ENCODE measurements at places on chromosomes 3 and 15. TPM values are rescaled to one million over a fixed set of nuclear protein-coding genes. Genes with fewer than 3 reads are reported as not detected.

GRCh38 chr3:100761951-100762350, 52.7 kb downstream of the TFG start:
- DNase-seq, result no peak

DNA sequence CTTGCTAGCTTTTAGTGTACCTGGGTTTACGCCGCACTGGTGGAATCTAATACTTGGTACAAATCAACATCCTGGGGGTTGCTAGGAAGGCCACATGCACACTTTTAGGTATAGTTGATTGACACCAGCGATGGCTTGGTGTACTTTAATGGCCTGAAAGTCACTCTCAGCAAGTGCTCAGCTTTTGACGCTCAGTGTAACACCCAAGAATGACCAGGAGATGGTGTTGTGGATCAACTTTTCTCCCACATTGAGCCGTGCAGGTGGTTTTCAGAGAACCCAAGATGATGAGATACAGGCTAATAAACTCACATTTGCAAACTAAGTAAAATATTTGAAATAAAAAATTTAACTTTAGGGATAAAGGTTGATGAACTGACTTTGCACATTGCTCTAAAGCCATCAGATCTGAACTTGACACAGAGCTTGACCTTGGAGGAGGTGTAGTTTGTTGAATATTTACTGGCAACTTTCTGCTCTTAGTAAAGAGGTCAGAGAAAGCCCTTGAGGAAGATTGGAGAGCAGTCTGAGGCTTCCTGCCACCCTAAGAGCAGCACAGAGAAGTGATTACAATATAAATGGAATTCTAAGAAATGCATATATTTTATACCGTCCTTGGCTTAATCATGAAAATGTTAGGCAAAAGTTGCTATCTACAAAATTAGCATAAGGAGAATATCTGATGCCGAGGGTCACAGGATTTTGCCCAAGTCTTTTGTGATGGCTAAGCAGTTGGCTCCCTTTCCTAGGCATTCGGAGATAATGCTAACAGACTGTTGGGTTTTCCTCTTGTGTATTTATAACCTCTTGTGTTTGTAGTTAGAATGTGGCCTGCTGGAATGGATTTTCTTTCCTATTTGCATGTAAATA, 143.4 kb upstream of the RASGRP1 start:
- peak; percentile 52 for DNase-seq

GRCh38 chr3:36219398-36219797, 160.9 kb upstream of the STAC start:
- peak; percentile 50 for DNase-seq

- DNase-seq, result no peak
Observed at GRCh38 chr3:57143886-57144459, 21.2 kb downstream of the IL17RD start.

DNA sequence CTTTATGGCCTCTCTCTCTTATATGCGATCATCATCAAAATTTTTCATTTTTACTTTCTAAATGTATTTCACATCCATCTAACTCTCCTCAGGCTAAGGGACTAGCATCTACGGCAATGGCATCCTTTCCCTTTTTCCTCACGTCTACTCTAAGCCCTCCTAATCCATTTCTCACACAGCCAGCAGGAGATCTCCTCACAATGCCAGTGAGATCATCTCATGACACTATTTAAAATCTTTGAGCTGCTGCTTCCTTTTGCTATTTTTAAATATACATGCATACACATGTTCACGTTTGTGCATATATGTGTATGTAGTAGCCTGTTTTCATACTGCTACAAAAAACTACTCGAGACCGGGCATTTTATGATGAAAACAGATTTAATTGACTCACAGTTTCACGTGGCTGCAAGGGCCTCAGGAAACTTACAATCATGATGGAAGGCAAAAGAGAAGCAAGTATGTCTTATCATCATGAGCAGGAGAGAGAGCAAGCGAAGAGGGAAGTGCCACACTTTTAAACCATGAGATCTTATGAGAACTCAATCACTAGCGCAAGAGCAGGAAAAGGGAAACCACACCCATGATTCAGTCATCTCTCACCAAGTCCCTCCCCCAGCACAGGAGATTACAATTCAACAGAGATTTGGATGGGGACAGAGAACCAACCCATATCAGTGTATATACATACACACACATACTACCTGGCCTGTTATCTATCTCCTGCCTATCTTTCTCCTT, 599.2 kb upstream of the ROBO1 start:
- DNase-seq, result no peak

DNA sequence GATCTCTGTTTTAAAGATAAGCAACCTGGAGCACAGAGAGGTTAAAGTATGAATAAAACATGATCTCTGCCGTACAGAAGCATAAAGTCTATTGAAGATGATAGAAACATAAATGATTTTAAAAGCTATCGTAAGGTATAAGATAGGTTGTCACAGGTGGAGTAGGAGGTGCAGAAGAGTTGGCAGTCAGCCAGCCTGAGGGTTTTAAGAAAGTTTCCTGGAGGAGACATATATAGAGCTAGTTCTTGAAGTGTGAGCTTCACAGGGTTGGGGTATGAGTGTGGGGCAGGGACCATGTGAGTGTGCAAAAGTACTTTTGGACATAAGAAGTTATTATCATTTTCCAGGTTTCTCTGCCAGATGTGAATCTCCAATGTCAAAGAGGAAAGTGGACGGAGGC, 3.9 kb upstream of the FGF12 start:
- DNase-seq, result no peak

DNA sequence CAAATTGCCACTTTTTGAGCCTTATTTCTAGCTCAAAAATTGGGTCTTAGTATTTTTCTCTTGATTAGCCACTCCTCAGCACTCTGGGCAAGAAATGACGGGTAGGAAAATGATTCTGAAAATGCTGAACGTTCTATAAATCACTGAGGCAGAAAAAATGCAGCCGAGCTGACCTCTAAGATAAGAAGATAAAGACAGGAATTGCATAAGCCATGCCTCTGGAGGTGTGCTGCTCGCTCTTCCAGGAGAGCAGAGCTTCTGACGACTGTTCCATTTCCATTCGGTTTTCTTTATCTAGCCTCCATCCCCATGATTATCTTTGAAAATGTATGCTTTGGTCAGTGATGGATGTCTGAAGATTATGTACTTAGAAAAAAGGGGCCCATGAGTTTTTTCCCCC, 558.8 kb upstream of the ADAMTS9 start:
- no peak for DNase-seq

DNA sequence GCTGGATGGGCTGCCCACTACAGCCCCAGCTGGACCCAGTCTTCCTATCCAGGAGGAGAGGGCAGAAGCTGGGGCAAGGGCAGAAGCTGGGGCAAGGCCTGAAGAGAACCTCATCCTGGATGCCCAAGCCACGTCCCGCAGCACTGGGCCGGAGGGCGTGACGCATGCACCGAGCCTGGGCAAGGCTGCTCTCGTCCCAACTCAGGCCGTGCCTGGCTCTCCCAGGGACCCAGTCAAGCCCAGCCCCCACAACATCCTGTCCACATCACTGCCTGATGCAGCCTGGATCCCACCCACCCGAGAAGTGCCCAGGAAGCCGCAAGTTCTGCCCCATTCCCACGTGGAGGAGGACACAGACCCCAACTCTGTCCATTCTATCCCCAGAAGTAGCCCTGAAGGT, 22.3 kb downstream of the FBLN2 start:
- DNase-seq, result no peak

GRCh38 chr3:187734841-187735240, 10.4 kb downstream of the BCL6 start:
- DNase-seq, result no peak

GRCh38 chr3:193795062-193795690, 202.2 kb downstream of the OPA1 start:
- no peak for DNase-seq

- DNase-seq, result no peak
Observed at GRCh38 chr3:62193586-62194345, 179.6 kb downstream of the FEZF2 start.

- no peak for DNase-seq
Observed at GRCh38 chr3:54053211-54053610, 69.1 kb upstream of the CACNA2D3 start.

DNA sequence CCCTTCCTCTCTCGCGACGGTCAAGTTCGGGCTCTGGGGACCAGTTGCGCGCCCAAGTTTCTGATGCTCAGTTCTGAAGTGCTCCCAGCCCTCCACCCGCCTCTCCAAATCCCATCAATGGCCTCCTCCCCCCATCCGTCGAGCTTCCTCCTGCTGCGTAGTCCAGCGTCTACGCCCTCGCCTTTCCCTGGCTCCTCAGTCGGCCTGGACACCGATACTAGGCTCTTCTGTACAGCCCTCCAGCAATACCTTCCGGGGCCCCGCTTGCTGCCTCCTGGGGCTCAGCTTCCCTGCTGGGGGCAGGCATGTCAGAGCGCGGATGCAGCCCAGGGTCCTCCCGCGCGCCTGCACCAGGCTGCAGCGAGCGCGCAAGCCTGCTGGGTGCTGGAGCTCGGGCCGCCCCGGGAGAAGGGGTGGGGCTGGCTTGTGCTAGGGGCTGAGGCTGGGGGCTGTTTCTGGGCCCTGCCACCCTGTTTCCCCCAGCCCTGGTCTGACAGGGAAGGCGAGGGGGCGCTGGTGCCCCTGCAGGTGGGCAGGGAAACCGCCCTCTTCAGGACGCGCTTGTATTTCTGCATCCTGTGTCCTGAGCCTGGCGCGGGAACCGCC, 353.3 kb upstream of the SUCLG2 start:
- no peak for DNase-seq

DNA sequence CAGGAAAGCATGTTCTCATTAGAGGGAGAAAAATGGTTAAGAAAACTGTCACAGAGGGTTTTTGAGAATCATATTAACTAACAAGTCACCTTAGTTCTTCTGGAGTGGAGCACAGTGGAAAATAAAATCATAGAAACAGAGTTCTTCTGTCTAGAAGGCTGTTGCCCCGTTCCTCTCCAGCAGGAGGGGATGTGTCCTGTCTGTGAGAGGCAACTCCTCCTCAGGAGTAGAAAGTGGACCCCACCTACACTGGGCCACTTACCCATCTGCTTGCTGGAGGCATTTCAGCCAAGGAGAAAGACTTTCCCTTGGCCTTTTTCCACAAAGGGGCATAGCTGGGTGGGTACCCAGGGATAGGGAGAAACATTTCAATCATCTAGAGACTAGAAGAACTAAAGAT, 106.6 kb downstream of the SSR3 start:
- peak; percentile 11 for DNase-seq

GRCh38 chr15:31017311-31017710, 25.9 kb upstream of the MTMR10 start:
- DNase-seq, result no peak

GRCh38 chr3:38039899-38040261, 872 bp downstream of the DLEC1 start:
- no peak for DNase-seq

DNA sequence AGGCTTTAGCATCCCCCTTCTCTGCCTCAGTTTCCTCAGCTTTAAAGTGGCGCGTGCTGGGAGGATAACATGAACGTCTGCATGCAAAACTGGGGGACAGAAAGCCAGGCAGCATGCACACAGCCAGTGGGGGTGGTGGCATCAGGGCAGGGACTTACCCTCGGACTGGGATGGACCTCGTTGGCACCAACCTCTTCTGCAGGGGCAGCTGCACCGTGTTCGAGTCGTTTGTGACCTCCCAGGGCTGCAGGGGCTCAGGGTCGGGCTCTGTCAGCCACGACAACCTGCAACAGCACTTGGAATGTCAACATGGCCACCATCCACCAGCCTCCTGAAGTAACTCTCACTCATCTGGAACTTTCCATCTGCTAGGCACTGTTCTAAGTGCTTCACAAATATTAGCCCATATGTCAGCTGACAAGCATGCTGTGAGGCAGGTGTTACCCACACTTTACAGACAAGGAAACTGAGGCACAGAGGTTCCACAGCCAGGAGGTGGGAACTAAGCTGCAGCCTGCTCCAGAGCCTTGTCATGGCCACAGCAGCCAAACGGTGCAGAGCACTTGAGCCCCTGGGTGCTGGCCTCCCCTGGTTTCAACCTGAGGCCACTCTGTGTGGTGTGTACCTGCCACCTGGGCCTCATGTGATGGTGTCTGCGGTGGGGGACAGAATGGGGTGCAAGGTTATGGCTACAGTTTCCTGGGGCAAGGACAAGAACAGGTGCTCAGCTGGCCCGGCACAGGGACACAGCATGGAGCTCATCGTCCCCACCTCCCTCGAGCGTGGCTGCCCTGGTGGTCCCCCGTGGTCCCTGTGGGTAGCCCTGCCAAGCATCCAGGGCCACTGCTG, 6.7 kb downstream of the C3orf22 start:
- DNase-seq, result no peak

DNA sequence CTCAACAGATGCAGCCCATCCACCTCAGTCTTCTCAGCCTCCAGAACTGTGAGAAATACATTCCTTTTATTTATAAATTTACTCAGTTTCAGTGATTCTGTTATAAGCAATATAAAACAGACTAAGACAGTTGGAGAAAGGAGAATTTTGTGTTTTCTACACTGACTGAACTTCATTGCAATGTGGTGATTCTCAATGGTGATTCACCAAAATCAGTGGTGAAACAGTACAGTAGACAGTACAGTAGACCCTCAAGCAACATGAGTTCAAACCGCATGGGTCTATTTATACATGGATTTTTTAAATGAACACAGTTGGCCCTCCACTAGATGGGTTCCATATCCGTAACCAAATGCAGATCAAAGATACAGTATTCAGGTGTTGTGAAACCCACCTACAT, 403.1 kb upstream of the TGFBR2 start:
- DNase-seq, result no peak

GRCh38 chr3:124383051-124383450, 347.2 kb upstream of the UMPS start:
- peak; percentile 42 for DNase-seq

DNA sequence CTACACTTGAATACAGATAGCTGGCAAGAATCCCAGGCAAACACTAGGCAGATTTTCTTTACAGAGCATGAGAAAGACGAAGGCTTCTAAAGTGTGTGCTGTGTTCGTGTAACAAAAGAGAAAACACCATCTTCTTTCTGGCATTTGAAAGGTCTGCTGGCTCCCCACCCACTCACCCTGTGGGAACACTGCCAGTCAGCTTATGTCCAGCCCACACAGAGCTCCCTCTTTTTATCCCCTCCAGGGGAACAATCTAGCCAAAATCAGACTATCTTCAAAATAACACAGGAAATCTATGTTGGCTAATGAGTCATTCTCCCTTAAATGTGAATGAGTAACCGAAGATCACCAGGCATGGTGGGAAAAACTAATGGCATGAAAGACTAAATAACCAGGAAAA, 45.6 kb upstream of the PAQR5 start:
- peak; percentile 77 for DNase-seq

- DNase-seq, result peak; percentile 84
Observed at GRCh38 chr15:64460724-64461720, 644 bp downstream of the ZNF609 start.

Gene PLA2G4E
- not detected for total RNA-seq

Gene SYNPR
- not detected for total RNA-seq

Gene B3GALNT1
- 5.1 TPM for total RNA-seq

Gene CD276
- 50.5 TPM for total RNA-seq

Gene GUCA1C
- total RNA-seq, result not detected

Gene GCNT3
- not detected for total RNA-seq

Gene CHRM5
- not detected for total RNA-seq

Gene FAM81A
- total RNA-seq, result 0.33 TPM

Gene ENTPD3
- 11.5 TPM for total RNA-seq

All from mammary epithelial cell (primary cell).